ENCODE measurements at places on chromosomes 3 and 15. TPM values are rescaled to one million over a fixed set of nuclear protein-coding genes. Genes with fewer than 3 reads are reported as not detected.

The PXK gene
- total RNA-seq: 32.2 TPM

The RETNLB gene
- total RNA-seq: not detected

The PRR20G gene
- not detected for total RNA-seq

The TNFAIP8L3 gene
- total RNA-seq: 1.3 TPM

GRCh38 chr15:70932397-70932796, 39.8 kb downstream of the LRRC49 start:
- no peak for DNase-seq

- DNase-seq: no peak
Measured at GRCh38 chr3:118909763-118910162, 124.9 kb downstream of the IGSF11 start.

DNA sequence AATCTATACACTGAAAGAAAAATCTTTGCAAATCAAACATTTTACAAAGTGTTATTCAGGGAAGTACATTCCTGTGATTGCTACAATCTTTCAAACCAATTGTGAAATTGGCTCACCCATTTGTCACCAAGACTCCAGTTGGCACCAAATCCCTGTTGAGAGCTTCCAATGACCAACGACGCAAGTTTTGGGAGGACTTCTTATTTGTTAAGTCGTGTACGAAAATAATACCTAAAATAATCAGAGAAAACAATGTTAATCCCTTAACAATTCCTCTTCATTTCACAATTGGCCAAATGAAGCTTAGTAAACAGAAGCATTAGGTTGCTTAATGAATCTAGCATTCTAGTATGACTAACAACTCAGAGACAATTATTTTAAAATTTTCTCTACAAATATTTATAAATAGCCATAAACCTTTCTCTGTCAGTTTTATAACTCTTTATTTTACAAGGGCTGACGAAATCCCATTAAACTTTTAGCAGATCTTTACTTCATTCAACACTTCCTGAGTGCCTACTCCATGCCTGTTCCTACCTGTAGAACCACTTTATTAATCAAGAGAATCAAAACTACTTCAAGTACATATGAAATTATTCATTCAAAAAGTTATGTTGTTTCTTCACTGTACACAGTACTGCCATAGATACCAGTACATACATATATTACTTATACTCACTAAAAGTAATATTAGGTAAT, 24.0 kb upstream of the HGD start:
- no peak for DNase-seq

GRCh38 chr15:83288381-83288801, 3.9 kb upstream of the BNC1 start:
- peak; percentile 46 for DNase-seq

DNA sequence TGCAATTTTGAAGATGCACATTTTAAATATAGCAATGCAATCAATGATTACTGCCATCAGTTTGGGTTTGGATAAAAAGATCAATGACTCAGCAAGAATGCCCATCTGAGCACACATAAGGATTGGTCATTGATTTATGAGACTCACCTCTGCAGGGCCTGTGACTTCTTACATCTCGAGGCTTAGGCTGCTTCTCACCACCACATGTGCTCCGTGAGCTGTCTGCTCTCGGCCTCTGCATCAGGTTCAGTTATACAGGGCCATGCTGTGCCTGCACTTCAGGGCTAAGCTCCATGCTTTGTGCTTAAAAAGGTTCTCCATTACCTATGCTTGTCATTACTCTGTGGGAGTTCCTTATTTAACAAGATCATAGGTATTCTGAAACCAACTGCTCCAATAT, 887.5 kb downstream of the DIPK2A start:
- DNase-seq: no peak

- no peak for DNase-seq
Measured at GRCh38 chr3:150374975-150375374, 33.1 kb upstream of the TSC22D2 start.

- DNase-seq: peak; percentile 56
Measured at GRCh38 chr3:119731560-119732343, 28.9 kb downstream of the CFAP91 start.

GRCh38 chr3:94106268-94106667, 43.4 kb downstream of the NSUN3 start:
- no peak for DNase-seq

DNA sequence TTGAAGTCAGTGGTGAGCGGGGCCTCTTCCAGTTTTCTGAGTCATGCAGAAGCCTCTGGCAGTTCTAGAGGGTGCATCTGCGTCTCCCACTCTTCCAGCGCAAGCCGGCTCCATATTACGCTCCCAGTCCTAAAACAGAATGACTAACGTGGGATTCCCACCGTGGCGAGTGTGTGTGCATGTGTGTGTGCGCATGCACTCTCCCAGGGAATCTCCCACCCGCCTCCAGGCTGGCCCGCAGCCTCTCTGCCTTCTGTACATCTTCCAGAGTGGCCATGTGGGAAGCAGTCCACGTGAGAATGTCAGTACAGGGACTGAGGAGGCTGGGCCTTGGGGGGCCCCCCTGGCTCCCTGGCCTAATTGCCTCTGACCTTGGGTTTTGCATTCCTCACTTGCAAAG, 87.7 kb downstream of the LSM3 start:
- peak; percentile 40 for DNase-seq

GRCh38 chr15:78390826-78391225, 47.2 kb upstream of the IREB2 start:
- peak; percentile 44 for DNase-seq

- no peak for DNase-seq
Measured at GRCh38 chr15:73389971-73390544, 21.3 kb upstream of the HCN4 start.

GRCh38 chr3:111862415-111862814, 3.4 kb downstream of the PHLDB2 start:
- no peak for DNase-seq

GRCh38 chr15:91338766-91339165, 238.7 kb downstream of the SV2B start:
- peak; percentile 21 for DNase-seq

GRCh38 chr15:25408428-25408827, 30.4 kb downstream of the UBE3A start:
- no peak for DNase-seq

DNA sequence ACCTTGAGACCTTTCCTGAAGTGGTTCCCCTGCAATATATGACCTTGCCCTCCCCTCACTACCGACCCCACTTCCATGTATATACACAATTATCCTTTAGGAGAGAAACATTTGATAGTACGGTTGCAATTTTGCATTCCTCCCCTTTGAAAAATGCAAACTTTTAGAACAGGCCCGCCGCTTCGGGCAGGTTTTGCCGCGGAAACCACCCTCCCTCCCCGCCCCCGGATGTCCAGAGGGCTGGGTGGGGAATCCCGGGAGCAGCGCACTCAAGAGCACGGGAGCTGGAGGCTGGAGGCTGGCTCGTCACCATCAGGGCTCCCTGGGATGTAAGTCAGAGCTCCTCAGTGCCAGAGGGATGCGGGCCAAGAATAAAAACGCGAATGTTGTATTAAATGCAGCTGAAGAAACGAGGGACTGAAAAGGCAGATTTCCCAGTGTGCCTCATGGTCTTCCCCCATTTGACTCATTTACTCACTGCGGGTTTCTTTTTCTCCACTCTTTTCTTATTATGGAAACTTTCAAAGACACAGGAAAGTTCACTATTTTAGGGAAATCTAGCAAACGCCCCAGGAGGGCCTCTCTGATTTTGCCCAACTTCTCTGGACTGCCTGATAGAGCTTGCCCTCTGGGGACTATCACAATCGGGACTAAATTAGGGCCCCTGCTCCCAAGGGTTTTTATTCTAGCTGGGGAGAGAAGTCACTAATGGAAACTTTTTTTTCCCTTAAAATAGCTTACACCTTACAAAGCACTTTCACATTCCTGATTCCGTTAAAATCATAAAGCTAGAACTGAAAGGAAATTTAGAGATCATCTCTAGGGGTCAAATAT, 2.9 kb upstream of the USP3 start:
- peak; percentile 83 for DNase-seq

- DNase-seq: peak; percentile 25
Measured at GRCh38 chr15:52183562-52184173, 7.5 kb downstream of the GNB5 start.

Measured in M059J (cell line).